ENCODE measurements at places on chromosomes 11 and 22.
A peak's percentile ranks its signal among the peaks of the same experiment; 100 is the strongest.

DNA sequence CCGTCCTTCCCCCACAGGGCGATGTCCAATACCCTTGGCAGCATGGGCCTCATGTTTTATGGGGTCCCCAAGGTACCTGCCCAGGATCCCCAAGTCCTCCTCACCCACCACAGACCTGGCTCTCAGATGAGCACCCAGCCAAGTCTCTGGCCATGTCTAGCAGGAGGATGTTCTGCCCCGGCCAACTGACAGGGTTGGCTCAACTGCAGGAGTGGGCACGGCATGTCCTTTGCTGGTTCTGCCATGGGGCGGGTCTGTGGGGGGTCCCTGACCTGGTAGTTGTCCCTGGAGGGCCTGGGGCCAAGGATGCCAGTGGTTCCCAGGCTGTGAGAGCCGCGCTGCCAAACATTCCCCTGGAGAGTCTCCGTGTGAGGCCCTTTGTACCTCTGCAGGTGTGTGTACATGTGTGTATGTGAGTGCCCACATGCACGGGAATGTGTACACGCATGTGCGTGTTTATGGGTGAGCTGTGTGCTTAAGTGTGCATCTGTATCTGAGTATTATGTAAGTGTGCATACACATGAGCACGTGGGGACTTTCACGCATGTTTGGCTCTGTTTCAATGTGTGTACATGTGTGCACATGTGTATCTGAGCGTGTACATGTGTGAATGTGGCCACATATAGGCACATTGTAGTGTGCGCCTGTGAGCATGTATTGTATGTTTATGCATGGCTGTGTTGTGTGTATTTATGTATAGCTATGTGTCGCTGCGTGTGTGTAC is 85.5 kb downstream of the KCNQ1 start:
- no peak for DNase-seq

DNA sequence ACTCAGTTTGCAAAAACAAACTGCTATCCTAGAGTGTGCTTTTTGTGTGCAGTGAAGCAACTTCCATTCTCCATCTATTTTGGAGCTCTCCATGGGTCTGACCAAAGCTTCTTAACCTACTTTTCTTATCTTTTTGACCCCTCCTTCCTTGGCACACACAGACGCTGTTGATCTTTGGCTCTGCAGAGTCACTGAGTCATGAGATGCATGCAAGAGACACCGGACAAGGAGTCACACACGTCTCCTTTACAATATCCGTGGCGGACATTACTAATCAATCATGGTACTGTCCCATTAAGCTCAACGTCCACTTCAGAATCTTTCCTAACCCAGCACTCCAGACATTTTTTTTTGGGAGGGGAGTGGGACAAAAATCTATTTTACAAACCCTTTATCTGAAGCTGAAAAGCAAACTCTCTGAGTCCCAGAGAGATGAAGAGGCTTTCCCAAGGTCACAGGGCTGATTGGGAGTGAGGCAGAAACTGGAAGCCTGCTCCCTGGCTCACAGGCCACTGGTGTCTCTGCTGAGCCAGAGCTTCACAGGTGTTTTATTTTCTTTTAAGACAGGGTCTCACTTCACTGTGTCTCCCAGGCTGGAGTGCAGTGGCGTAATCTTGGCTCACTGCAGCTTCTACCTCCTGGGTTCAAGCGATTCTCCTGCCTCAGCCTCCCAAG is 165.8 kb upstream of the SYT13 start:
- DNase-seq = no peak

DNA sequence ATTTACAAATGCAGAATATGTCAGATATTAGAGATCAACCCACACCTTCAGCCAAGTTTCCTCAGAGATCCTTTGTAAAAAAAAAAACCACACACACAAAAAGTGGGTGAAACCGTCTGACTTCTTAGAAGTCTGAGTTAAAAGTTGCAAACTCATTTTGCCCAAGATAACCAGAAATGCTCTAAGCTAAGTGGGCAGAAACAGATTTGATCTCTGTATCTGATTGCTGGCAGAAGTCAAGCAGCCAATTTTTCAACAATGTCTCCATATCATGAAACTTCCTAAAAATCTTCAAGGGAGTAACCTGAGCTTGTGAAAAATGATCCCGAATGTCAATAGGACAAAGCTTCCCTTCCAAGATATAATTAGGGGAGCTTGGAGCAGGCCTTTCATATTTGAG is 28.6 kb upstream of the ATXN10 start:
- no peak for DNase-seq

DNA sequence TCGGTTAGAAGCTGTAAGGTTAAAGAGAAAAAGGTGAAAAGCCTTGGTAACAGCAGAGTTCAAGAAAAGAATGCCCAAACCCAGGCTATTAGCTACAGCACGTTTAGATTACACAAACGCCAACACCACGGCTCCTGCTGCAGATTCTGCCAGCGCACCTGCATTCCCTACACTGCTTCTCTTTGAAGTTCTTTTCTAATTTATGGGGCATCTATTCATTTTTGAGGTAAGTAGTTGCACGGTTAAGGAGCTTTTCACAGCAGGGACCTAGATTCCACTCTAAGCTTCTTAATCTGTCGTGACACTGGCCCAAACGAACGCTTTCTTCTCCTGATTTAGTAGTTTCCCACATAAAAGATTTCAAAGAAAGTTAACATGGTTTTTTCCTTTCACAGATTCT is 38.0 kb upstream of the CHKA start:
- no peak for DNase-seq

GRCh38 chr11:28842716-28843115 is 734.5 kb downstream of the METTL15 start:
- DNase-seq = no peak

DNA sequence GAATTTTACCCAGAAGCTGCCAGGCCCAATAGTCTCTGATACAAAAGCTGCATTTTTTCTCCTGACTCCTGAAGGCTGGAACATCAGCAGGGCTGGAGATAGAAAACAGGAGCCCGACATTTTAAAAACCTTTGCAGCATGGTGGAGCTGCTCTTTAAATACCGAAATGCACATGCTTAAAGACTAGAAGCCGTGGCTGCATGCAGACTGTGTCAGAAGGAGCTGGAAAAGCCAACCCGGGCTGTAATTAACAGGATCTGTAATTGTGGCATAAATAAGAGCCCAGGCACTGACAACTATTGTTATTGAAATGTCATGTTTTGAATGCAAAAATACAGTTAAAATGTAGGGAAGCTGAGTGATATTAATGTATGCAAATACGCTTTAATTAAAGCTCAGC is 304.9 kb upstream of the PLET1 start:
- DNase-seq = no peak

GRCh38 chr11:71931245-71931602 is 2.4 kb downstream of the RNF121 start:
- DNase-seq = no peak

DNA sequence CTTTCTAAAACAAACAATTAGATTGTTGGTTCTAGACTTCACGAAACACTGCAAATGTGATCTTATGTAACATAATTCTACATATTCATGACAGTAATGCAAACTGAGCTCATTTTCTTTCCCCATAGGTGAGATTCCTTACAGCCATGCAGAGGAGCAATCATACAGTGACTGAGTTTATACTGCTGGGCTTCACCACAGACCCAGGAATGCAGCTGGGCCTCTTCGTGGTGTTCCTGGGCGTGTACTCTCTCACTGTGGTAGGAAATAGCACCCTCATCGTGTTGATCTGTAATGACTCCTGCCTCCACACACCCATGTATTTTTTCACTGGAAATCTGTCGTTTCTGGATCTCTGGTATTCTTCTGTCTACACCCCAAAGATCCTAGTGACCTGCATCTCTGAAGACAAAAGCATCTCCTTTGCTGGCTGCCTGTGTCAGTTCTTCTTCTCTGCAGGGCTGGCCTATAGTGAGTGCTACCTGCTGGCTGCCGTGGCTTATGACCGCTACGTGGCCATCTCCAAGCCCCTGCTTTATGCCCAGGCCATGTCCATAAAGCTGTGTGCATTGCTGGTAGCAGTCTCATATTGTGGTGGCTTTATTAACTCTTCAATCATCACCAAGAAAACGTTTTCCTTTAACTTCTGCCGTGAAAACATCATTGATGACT is 1.5 kb downstream of the OR9G1 start:
- no peak for DNase-seq

DNA sequence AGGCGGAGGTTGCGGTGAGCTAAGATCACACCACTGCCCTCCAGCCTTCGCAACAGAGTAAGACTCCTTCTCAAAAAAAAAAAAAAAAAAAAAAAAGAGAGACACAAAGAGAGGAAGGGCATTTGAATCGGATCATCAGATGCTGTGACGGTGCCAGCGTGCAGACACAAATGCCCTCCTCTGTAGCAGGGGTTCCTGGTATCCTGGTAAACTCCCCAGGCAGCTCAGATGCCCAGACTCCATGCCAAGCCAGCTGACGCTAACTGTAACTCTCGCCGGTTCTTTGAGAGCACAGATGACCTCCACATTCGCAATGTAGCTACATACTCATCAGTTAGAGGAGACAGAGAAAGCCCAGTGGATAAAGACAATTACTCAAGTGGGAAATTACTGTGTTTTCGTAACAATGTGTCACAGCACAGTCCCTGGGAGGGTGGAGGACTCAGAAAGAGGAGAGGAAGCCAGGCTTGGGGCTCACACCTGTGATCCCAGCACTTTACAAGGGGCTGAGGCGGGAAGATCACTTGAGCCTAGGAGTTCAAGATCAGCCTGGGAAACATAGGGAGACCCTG is 153.1 kb downstream of the BRD1 start:
- DNase-seq = no peak

- peak; percentile 5 for DNase-seq
Observed at GRCh38 chr11:31711137-31711536, 100.0 kb downstream of the PAX6 start.

DNA sequence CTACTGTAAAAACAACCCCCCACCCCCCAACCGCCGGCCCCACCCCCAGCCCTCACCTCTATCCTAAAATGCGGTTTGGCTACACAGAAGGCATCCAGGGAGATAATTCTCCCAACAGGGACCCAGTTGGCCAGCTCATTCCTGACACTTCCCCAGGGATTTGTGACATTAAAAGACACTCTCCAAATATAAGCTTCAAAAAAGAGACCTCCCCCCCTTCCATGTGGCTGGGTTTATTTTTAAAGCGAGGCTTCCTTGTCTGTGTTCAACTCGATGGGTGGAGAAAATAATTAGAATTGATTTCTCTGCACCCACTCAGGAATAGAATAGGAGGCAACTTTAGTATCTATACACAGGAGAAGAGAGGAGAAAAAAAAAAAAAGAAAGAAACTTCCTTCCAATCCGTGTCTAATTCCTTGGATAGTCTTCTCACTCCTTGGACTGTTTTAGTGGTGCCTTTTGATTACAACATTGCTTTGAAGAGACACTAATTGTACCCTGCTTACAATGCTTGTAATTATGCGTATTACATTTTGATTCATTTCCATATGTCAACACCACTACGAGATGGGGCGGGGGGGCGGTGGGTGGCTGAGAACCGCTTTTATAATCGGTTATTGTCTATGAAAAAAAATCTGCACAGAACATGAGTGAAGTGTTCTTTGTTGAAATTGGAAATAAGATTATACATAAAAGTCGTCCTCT is 500.4 kb downstream of the MIAT start:
- no peak for DNase-seq

DNA sequence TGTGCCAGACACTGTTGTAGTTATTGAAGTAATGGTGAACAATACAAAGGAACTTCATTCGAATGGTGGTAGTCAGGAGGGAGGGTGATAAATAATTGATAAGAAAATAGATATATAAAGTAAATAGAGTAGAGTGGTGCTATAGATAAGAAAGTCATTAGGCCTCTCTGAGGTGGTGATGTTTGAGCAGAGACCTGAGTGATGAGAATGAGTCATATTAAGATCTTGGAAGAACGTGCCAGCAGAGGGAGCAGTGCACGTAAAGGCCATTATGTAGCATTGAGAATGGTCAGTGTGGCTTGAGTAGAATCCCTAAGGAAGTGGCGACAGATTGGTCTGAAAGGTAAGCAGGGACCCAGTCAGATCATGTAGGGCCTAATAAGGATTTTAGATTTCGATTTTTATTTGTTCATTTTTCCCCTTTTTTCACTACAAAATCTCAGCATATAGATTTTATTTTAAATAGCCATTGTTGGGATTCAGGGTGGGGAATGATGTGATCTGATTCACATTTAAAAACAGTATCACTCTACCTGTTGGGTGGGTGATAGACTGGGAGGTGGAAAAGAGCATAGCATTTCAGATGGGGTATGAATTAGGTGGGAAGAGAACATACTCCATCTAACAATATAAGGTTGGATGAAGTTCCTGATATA is 44.7 kb downstream of the CCDC90B start:
- DNase-seq = peak; percentile 66

- DNase-seq = no peak
Observed at GRCh38 chr11:91406009-91406408, 818.6 kb upstream of the FAT3 start.

GRCh38 chr11:76291576-76292526 is 85.5 kb upstream of the WNT11 start:
- DNase-seq = no peak

GRCh38 chr11:8766043-8766987 is 83.7 kb downstream of the RPL27A start:
- DNase-seq = peak; percentile 52

DNA sequence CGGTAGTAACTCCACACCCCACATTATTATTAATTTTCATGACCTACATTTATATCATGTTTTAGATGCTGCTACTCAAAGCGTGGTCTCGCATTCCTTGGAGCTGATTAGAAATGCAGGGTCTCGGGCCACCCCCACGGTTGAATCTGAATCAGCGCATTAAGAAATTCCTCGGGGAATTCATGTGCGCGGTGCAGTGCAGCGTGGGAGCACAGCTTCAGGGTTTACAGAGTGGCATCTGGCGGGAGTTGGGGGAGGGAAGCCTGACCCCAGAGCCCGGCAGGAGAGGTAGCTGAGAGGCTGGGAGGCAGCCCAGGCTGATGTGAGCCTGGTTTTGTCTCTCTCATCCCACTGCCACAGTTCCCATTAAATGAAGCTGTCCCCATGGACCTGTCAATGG is 48.1 kb upstream of the DAGLA start:
- no peak for DNase-seq

DNA sequence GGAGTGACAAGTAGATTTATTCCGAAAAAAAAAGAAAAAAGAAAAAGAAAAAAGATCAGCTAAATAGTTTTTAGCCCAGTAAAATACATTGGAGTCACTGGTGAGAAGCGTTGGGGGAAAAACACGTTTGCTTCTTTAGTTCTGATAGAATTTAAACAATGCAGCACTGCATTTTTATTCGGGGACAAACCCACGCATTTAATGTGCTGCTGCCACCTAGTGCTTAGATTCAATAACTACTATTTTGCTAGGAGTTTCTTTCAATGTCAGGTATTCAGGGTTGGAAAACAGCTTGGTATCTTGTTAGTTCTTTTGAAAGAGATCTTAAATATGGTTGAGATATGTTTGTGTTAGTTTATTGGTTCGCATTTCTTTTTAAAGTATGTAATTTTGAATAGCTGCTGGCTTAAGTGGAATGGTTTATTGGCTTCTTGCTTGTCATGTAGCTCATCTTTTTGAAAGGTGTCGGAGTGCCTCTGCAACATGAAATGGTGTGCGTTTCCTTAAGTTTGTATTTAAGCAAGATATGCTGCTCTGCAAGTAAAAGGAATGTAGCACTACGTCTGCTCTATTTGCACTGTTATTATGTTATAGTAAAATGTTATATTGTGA is 41.9 kb downstream of the SVIP start:
- DNase-seq = peak; percentile 74

- no peak for DNase-seq
Observed at GRCh38 chr22:46453006-46453828, 84.2 kb downstream of the CELSR1 start.

- peak; percentile 75 for DNase-seq
Observed at GRCh38 chr11:95849087-95849825, 59.0 kb downstream of the CEP57 start.

- DNase-seq = no peak
Observed at GRCh38 chr11:120326845-120327281, 1.8 kb downstream of the TLCD5 start.

GRCh38 chr11:120066738-120067437 is 71.0 kb downstream of the TRIM29 start:
- DNase-seq = no peak

Measured in kidney capillary endothelial cell (primary cell).